Smooth muscle cell of the umbilical artery (primary cell): ENCODE measurements at places on chromosomes 6 and 20. TPM values are rescaled to one million over a fixed set of nuclear protein-coding genes. Genes with fewer than 3 reads are reported as not detected.

Gene MRPS18B
- 26.4 and 28.8 TPM in 2 replicates for total RNA-seq

Gene SMLR1
- not detected in 2 replicates for total RNA-seq

Gene CD83
- total RNA-seq = 1.2 and 1.7 TPM in 2 replicates

Gene SLC22A7
- not detected in 2 replicates for total RNA-seq

Gene ERVFRD-1
- total RNA-seq = not detected in 2 replicates

Gene MAVS
- 13.4 and 24.8 TPM in 2 replicates for total RNA-seq

Gene SIGLEC1
- not detected in 2 replicates for total RNA-seq

Gene RIMS4
- total RNA-seq = not detected in 2 replicates

Gene BCAS1
- not detected in 2 replicates for total RNA-seq

Gene HLA-DOA
- total RNA-seq = not detected in 2 replicates

Gene FAM210B
- 44.6 and 46.9 TPM in 2 replicates for total RNA-seq

Gene GABRR1
- not detected in 2 replicates for total RNA-seq

Gene HMGN4
- total RNA-seq = 65.6 and 96.4 TPM in 2 replicates

Gene NPEPL1
- 20.9 and 25.5 TPM in 2 replicates for total RNA-seq

Gene C20orf204
- 0.88 and 0.89 TPM in 2 replicates for total RNA-seq

Gene SLC17A2
- total RNA-seq = not detected in 2 replicates

Gene CDH22
- not detected in 2 replicates for total RNA-seq

Gene ANKEF1
- 2.7 and 3.5 TPM in 2 replicates for total RNA-seq

Gene DPPA5
- not detected in 2 replicates for total RNA-seq

Gene SLC22A3
- 142 and 243 TPM in 2 replicates for total RNA-seq

Gene MYL9
- total RNA-seq = 31.2 and 35.2 TPM in 2 replicates

Gene CYB5R4
- total RNA-seq = 4.5 and 10.8 TPM in 2 replicates

Gene SLC2A10
- total RNA-seq = 56.7 and 64.5 TPM in 2 replicates

Gene OR10C1
- not detected in 2 replicates for total RNA-seq

Gene TCEA2
- total RNA-seq = 27.2 and 35.3 TPM in 2 replicates

Gene HSPA1L
- total RNA-seq = 1.2 and 2.1 TPM in 2 replicates
